Epithelial cell of esophagus (primary cell): ENCODE measurements at places on chromosomes 11 and 22.

DNA sequence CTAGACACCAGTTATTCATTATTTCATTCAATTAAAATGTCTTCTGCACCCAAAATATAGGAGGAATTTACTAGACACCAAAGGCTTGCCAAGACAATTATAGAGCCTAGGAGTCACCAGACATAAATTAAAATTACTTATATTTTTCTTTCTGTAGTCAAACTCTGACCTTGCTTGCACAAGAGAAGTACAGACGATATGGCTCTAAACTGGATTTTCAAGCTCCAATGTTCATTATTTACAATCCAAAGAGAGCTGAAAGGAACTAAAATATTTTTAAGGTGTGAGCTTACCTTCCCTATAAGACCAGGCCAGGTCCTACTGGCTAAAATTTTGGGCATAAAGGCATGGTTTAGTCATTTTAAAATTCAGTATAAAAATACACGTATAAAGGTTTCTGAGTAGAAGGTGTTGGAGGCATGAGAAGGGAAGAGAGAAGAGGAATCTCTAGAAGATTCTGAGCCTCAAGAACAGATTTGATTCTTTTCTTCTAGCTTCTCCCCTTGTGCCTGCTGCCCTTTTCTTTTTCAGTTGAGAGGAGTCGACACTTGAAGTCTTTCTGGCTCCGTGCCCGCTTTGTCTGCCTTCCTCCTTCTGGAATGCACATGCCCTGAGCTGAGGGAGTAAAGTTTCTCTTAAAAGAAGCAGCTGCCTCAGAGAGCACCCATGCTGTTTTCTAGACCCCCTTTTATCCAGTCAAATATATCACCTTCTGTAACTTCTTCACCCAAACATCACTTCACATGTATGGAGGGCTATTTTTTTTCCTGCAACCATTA is 13.5 kb downstream of the C11orf97 start:
- peak; percentile 64 for DNase-seq

DNA sequence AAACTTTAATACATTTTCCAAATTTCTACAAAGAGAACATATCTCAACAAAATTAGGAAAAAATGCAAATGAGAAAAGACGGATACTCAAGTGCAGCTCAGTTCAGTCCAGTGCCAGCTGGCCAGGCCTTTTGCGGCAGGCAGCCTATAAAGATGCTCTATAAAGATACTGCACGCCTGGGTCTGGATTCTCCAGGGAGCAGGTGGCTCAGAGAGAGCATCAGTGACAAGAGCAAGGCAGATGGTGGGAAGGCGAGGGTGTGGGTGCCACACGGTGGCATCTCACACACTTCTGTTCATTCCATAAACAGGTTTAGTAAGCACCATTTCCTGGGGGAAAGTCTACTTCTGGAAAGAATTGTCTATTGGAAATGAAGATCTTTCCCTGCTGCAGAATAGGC is 18.1 kb upstream of the SCN3B start:
- DNase-seq, result no peak

- DNase-seq, result no peak
Measured at GRCh38 chr11:121795174-121795573, 320.8 kb downstream of the BLID start.

DNA sequence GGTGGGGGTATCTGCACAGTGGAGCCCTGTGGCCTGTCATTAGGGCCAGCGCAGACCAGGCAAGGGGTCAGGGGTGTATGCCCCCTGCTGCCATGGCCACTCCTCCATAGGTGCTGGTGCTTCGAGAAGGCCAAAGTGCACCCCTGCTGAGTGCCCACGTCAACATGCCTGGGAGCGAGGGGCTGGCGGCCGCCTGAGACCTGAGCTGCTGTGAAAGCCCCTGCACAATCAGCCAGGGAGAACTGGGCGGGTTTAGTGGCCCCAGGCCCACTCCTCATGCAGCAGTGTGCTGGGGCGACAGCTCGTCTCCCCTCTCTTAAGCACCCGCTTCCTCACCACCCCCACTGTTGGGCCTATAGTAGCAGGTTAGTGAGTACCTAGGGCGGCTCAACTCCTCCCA is 14.0 kb downstream of the ZDHHC24 start:
- no peak for DNase-seq

DNA sequence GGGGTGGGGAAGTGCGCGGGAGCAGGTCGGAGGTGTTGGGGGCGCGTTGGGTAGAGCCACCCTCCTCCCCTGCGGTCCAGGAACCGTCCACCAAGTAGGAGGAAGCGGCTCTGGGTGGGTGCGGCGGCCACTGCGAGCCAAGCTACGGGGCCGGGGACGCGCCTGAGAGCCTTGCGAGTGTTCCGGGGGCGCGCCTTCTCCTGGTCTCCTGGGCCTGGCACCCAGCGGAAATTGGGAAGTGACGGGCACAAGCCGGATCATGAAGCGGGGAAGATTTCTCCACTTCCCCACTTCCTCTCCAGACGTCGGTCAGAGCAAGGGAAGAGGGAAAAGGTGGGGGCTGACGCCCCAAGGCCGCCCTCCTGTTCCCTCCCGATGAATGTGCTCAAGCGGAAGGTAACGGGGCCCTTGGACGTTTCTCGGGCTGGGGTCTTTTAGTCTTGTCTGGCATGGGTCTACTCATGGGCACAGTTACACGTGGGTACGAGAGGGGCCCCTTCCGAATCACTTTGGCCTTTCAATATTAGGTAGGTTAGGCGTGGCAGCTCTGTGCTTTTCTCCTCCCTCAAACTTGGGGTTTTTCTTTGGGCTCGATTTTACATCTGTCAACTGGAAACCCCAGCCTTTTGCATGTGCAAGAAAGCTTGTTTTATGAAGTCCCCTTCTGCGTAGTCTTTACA is 865 bp downstream of the RBM14 start:
- DNase-seq, result peak; percentile 72

- peak; percentile 54 for DNase-seq
Measured at GRCh38 chr11:130490682-130491449, 42.4 kb downstream of the ADAMTS15 start.

- no peak for DNase-seq
Measured at GRCh38 chr11:34124885-34125668, 19.6 kb downstream of the NAT10 start.

- no peak for DNase-seq
Measured at GRCh38 chr22:47966316-47966715, 1203.9 kb downstream of the TBC1D22A start.

GRCh38 chr11:130151196-130151595 is 8.4 kb upstream of the ST14 start:
- DNase-seq, result no peak

DNA sequence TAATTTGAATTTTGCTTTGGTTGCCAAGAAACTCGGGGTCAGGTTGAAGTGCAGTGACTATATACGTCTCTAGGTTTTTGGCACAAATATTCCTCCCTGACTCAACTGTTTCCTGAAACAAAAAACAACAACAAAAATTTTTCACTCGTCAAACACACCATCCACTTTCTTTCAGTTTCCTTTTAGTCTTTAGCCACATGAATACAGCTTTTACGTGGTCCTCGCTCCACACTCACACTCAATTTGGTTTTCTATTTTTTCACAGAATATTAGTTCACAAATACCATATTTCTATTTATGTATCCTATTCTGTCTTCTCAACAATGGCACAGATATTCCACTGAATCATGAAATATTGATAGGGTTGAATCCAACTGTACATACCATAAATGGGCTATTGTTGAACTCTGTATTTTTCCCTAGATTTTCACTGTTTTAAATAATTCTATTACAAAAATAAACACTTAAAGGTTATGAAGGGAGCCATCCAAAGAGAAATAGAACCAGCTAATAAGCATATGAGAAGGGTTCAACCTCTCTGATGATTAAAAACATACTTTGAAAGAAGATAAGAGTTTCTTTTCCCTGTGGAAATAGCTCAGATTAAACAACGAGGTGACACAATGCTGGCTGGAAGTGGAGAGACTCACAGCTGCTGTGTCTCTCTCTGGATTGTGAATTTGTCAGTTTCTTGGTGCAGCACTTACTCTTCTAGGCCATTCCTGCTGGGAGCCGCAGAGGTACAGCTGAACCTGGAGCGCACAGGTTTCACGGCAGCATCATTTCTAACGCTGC is 5.1 kb upstream of the FBLN1 start:
- DNase-seq, result no peak

GRCh38 chr11:111733016-111733415 is 33.2 kb downstream of the PPP2R1B start:
- DNase-seq, result peak; percentile 49

GRCh38 chr11:19460718-19461405 is 220.1 kb upstream of the E2F8 start:
- DNase-seq, result no peak

DNA sequence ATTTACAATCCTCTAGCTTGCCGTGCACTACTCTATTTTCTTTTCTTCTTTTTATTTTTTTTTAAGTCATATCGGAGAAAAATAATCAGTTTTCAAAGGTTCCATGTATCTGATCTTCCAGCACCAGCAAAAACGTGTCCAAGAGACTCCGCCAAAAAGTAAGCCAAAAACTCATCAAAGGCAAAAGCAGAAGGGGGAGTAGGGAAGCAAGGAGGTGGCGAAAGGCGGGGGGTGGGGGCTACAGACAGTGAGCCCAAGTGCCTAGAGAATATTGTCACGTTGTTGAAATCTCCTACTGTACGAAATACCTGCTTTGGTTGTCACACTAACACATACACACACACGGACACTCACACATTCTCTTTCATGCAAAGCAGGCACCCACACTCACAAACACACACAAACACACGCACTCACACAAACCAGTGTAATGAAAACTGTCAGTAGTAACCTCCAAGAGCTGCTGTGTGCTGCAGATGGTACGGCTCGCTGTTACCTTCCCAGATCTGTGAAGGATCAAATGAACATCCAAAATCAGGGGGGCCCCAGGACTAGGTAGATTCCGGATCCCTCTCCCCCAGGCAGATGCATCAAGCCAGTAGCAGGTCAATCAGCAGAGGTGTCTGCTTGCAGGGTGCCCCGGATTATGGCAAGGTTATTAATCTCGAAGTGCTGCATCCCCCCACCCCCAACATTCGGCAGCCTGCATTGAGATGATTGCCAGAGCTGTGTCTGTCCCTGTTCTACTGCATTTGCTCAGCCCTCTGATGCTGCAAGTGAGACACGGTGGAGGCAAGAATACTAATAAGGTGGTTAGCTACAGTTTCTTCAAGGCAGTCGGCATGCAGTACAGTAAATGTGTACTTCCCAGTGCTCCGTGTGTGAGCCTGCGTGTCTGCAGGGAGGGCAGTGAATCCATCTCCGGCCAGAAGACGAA is at the start of gene LRRC4C:
TSS of gene LRRC4C (minus strand) at position 188 of the 937 bp plus-strand sequence.
- no peak for DNase-seq

DNA sequence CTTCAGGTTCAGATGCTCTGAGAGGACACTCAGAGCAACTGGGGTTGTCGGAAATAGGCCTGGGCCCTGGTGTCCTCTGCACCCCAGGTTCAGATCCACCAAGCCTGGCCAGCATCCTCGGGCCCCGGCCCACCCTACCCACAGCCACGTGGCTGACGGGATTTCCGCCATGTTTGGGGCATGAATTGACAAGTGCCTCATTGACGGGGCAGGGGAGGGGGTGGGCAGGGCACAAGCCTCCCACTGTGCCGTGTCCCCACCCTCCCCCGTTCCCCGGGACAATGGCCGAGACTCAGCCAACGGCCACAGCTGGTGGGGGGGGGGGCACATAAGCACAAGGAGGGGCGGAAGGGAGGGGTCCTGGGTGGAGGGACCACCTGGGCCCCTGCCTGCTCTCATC is 8.5 kb downstream of the MYRF start:
- no peak for DNase-seq

DNA sequence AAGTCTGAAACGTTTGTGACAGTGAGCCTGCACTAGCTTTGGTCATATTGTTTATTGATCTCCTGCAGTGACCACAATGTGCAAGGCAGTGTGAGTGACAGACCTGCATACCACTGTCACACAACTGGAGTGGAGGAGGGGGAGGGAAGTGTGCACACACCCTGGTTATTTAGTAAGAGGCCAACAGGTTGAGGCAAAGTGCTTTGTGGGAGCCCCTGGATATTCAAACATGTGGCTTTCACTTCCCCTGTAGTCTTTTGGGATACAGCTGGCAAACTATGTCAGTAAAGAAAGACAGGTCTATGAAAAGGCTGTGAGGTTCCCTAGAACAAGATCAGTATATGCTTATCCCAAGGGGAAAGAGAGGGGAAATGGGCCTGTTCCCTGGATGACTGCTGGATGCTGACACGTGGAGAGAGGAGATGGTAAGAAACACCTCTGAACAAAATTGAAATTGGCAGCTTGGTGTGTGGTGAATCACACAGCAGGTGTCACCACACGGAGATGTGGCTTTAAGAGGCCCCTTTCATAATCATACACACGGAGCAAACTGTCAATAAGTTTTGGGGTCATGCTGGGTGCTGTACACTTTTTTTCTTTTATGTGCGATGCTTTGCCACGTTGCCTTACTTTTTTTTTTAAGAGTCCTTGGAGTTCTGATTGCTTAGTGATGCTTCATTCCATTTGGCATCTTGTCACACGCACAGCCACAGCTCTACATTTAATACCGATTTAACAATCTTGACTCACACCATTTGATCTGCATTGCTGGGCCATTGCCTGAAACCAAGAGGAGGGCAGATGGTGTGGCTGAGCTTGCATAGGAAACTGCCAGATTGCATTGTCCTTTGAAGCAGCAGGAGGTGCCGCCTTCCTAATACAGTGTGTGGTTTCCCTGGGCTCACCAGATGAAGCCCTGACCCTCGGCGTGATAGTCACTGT is 11.3 kb downstream of the OSBP2 start:
- DNase-seq, result no peak

DNA sequence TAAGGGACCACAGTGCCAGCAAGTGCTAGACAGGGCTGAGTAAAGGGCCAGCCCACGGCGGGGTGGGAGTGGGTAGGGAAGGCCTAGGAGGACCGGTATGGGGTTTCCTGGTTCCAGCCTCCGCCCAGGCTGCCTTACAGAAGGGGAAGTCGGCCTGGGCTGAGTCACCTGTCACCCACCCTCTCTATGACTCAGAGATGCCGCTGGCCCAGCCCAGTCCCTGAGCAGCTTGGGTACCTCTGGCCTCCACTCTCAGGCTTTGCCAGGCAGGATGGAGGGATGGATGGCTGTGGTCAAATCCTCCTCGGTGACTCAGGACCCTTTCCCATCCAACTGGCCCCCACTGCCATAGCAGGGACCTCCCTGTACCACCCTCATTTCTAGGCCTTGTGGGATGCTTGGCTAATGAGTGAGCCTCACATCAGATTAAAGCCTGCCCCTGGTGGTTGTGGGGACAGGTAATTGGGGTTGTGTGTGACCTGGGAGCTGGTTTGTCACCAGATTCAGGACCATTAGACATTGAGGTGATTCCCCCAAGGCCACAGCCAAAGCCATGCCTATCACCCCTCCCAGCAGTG is 13.9 kb downstream of the SLC35E4 start:
- DNase-seq, result peak; percentile 94

- no peak for DNase-seq
Measured at GRCh38 chr22:17281440-17281841, 62.2 kb upstream of the ADA2 start.

GRCh38 chr11:89608234-89608966 is 101.7 kb upstream of the TRIM77 start:
- DNase-seq, result no peak

DNA sequence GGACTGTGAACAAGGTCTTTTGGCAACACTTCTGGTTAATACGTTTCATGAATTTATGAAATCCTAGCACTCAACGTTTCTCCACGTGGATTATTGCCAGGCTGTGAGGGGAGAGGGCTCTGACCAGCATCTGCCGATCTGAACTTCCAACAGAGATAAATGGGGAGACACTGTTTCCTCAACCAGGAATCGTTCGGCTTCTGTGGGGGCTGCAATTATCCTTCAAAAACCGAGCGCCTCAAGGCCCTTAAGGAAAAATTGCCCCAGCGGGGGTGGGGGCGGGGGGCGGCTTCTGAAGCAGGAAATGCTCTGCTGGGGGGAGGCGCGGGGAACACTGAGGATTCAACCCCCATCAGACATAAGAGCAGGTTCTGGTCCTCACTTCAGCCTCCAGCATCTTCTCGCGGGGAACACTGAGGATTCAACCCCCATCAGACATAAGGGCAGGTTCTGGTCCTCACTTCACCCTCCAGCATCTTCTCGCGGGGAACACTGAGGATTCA is 155.6 kb downstream of the BRD1 start:
- DNase-seq, result no peak
